ENCODE measurements at places on chromosomes 12 and 14. TPM values are rescaled to one million over a fixed set of nuclear protein-coding genes. Genes with fewer than 3 reads are reported as not detected.

DNA sequence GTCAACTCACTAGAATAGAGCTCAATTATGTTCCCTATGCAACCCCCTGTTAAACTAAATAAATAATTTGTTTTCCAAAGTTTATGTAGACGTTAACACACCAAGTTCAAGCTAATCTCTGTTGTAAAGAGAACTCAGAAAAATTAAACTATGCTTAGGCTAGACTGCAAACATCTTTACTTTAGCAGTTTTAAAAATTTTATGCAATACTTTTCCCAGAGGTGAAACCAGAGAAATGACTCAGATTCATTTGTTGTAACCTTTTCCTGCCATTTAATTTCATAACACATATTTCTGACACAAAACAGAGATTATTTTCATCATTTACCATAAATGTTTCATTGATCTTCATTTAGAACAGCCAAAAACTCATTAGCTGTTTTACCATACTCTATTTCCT is 27.4 kb downstream of the ABCC9 start:
- no peak for DNase-seq

DNA sequence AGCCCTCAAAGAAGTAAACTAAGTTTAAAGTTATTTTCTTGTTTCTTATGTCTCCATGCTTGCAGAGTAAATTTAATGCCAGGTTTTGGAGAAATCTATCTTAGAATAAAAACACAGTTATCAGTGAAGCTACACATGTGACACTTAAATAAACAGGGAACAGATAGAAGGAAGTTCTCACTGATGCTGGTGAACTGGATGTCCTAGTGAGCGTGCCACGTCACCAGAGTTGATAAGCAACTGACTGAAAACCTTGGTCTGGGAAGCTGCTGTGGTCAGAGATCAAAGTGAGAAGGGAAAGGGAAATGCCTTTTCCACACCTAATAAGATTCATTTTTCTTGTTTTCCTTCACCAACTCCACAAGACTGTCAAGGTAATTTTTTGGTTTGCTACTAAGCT is 74.8 kb upstream of the PCED1B start:
- no peak for DNase-seq

GRCh38 chr12:51368640-51369517 is 22.3 kb downstream of the GALNT6 start:
- no peak for DNase-seq

DNA sequence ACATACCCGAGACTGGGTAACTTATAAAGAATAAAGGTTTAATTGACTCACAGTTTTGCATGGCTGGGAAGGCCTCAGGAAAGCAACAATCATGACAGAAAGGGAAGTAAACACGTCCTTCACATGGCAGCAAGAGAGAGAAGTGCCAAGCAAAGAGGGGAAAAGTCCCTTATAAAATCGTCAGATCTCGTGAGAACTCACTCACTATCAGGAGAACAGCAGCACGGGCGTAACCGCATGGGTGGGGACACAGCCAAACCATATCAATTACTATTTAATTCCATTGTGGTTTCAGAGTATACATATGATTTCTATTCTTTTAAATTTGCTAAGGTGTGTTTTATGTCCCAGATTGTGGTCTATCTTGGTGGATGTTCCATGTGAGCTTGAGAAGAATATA is 117.9 kb downstream of the SCAF11 start:
- no peak for DNase-seq

GRCh38 chr12:131370321-131370720 is 340.6 kb upstream of the SFSWAP start:
- no peak for DNase-seq

DNA sequence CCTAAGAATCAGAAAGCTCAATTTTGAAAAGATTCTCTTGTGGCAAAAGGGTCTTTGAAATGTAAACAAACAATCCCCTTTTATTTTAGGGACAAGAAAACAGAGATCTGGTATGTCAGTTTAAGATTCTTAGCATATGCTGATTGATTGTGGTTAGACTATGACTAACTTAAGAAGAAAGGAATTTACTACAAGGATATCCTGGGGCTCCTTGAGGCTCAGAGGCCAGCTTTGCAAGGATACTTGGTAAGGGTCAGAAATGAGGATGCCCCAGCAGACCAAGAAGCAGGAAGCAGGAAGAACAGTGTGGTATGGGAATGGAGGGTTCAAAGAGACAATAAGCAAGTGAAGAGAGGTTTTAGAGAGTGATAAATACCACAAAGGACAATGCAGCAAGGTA is 474.6 kb downstream of the ETNK1 start:
- DNase-seq: no peak

- DNase-seq: no peak
These were observed 34.3 kb upstream of the LTA4H start for GRCh38 chr12:96069511-96070231.

DNA sequence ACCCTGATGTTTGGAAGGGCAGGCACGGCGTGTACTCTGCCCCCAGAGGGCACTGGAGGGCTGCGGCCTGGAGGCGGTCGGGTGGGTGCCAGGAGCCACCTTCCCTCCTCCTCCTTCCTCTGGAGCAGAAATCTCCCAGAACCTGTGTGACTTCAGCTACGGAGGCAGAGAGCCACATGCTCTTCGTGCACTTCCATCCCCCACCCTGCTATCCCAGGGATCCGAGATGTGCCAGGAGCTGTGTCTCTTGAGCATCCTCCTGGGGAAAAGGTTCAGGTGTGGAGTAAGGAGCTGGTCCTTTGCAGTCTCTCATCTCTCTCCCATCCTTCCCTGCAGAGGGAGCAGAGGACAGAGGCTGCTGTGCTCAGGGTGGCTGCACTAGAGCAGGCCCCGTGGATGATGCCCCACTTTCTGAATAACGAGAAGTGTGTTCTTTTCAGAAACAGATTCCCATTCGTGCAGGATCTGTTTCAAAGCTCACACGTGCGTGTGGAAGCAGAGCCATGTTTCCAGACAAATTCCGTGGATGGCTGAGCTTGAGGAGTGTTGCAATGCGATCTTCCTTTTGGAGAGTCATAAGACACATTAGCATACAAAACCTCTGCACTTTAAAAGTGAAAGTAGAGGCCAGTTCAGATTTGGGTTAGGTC is 162.9 kb downstream of the ADGRD1 start:
- no peak for DNase-seq

DNA sequence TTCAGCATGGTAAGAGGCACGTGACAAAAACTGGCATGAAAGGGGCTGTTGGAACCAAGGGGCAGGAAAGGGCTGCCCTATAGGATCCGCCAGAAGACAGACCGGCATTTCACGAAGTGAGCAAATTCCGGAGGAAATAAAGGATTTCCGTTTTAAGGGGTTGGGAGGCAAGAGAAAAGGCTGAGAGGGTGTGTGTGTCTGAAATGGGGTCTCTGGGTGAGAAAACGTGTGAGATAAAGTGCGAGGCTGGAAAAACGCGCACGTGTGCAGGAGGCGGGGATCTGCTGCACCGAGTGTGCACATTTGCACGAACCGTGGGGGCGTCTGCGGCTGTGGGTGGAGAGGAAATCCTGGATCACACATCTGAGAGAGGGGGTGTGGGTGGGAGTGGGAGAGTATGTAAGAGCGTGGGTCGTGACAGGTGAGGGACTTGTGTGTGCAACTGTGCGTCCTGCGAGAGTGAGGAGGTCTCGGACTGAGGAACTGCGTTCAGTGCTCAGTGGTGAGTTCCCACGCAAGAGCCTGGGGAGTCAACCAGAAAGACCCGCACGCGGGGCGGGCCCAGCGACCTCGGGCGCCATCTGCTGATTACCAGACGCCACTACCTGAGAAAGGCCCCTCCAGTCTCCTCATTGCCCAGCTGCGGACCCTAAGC is 37.0 kb upstream of the P2RX7 start:
- peak; percentile 25 for DNase-seq

DNA sequence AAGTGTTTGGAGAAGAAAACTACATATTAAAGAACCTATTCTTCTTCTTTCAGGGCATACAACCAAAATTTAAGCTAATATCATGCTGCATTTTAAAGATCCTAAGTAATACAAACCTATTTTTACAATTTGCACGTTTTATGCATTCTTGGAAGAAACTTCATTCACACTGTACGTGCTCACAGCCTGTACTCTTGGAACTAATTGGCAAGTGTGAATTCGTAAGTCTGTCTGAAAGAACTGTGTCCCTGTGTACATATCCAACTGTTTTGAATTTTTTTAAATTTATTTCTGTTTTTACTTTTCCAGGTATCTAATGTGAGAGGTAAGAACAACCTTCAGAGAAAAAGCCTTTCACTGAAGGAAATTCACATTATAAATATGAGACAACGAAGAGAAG is 347.0 kb downstream of the MDGA2 start:
- no peak for DNase-seq

Gene LYZ
- polyA plus RNA-seq: 19.9 TPM

Gene DPF3
- polyA plus RNA-seq: 6.2 TPM

Gene SCYL2
- polyA plus RNA-seq: 49.3 TPM

Gene SERPINA9
- not detected for polyA plus RNA-seq

Gene DYRK2
- polyA plus RNA-seq: 25.9 TPM

Gene ANHX
- not detected for polyA plus RNA-seq

Gene KRT75
- polyA plus RNA-seq: not detected

All from right renal pelvis (tissue), 4 donors.